Activated T-cell treated with anti-CD3 and anti-CD28 coated beads, Interleukin-2, amount 50 U/mL, for 24 hours (primary cell): ENCODE measurements at places on chromosomes 6 and 20.
A peak's percentile ranks its signal among the peaks of the same experiment; 100 is the strongest.

GRCh38 chr6:18101873-18102272, 20.6 kb downstream of the NHLRC1 start:
- DNase-seq: no peak

DNA sequence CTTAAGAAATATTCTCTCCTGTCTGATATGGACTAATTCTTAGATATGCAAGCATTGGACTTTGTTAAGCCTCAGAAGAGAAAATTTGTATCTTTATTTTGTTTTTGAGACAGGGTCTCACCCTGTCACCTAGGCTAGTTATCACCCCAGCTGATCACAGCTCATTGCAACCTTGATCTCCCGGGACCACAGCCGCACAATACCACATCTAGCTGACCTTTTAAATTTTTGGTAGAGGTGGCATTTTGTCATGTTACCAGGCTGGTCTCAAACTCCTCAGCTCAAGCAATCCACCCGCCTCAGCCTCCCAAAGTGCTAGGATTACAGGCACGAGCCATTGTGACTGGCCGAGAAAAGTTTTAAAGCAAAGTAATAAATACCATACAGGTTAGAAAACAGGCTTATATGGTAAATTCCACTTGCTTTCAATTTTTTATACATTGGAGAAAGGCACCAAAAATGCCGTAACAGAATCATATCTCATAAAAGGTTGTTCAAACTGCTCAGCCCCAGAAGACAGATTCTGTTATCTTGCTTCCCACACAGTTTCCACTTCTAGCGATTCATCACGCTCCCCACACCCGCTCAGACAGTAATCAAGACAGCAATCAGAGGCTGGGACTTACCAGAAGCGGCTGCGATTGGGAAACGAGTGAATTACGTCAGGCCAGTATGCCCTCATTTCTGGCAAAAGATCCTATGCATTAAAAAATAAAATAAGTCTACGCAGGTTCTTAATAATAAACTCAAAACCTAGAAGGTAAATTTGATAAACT, 13.8 kb downstream of the RNASET2 start:
- peak; percentile 69 for DNase-seq

- no peak for DNase-seq
Measured at GRCh38 chr6:169752074-169752623, 727 bp downstream of the ERMARD start.

- DNase-seq: no peak
Measured at GRCh38 chr20:16054985-16055384, 518.3 kb downstream of the KIF16B start.

DNA sequence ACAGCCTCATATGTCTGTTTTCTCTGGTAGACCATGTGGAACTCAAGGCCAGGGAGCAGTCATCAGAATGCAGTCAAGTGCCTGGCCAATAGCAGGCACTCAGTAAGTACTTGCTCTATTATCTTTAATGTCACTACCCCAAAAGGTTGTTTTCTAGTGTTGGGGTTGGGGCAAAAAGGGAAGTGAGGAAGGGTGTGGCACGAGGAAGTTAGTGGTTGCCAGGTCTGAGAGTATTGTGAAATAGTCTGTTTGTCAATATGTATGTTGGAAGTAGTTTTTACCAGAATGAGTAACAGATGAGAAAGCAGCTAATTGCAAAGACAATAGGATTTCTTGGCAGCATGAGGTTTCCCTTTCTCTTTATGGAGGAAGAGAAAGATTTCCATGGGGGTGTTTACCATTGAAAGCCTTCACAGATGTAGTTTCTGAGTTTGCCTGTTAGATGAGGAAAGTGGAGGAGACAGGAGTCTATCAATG, 59.5 kb upstream of the ARMH2 start:
- DNase-seq: no peak

DNA sequence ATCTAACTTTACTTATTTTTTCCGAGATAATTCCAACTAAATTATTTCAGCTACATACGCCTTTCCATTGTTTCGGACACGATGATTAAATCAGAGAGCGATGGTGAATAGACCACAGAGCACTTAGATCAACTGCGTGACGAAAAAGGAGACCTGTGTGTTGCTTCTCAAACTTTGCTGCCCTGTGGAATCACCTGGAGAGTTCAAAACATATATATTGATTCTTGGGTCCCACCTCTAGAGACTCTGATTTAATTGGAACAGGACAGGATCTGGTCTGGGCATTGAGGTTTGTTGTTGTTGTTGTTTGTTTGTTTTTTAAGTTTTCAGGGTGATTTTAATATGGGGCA, 401 bp upstream of the TNFRSF21 start:
- DNase-seq: no peak

GRCh38 chr6:43695215-43695966, 7.8 kb upstream of the MRPS18A start:
- no peak for DNase-seq
